Glomerular endothelial cell (primary cell): ENCODE measurements at places on chromosomes 12 and 14. TPM values are rescaled to one million over a fixed set of nuclear protein-coding genes. Genes with fewer than 3 reads are reported as not detected.

The GPR162 gene
- 2.0 and 3.7 TPM in 2 replicates for total RNA-seq

DNA sequence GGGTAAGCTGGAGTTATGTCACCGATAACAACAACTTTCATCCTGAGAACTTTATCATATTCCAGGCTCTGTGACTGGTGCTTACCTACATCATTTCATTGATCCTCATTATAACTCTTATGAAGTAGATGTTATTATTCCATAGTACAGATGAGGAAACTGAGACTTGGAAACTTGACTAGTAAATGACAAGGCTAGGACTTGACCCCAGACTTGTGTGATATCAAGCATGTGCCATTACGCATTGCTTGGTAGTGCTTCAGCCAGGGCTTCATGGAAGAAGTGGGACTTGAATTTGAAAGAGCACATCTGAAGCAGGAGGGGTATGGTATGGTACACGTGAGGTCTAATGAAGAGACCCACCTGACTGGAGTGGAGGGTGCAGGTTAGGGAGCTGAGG is 11.9 kb downstream of the AVIL start:
- no peak for DNase-seq

- no peak for DNase-seq
Observed at GRCh38 chr14:95297832-95298231, 21.9 kb downstream of the CLMN start.

The ANO6 gene
- 78.2 and 96.6 TPM in 2 replicates for total RNA-seq

The GPR132 gene
- 0.82 TPM in 1 of 2 replicates, not detected in the other for total RNA-seq
